ENCODE measurements at places on chromosomes 1 and 21. TPM values are rescaled to one million over a fixed set of nuclear protein-coding genes. Genes with fewer than 3 reads are reported as not detected.

Gene TSPAN1
- 155 TPM for total RNA-seq

Gene OR6K2
- total RNA-seq: not detected

Gene TBX19
- total RNA-seq: 0.67 TPM

Gene AMY2A
- total RNA-seq: not detected

Gene SLC44A5
- total RNA-seq: not detected

Gene LIN28A
- not detected for total RNA-seq

Gene SERINC2
- 583 TPM for total RNA-seq

Gene NMNAT2
- total RNA-seq: 0.33 TPM

Gene STRIP1
- total RNA-seq: 51.3 TPM

Gene ADAM15
- 127 TPM for total RNA-seq

Gene KRTAP12-2
- total RNA-seq: not detected

Gene DMRTA2
- not detected for total RNA-seq

Gene FCRL6
- total RNA-seq: not detected

Gene DNAJC28
- 2.0 TPM for total RNA-seq

Gene RGS8
- not detected for total RNA-seq

Gene COPA
- 155 TPM for total RNA-seq

Gene CFHR4
- not detected for total RNA-seq

Gene CELA3A
- not detected for total RNA-seq

Gene AZIN2
- total RNA-seq: 12.5 TPM

Gene ADGRL2
- 43.7 TPM for total RNA-seq

Data from mammary epithelial cell (primary cell).